NCI-H446 (cell line): ENCODE measurements at places on chromosomes 16 and 17.

GRCh38 chr17:19904412-19904811 lies 36.7 kb upstream of the ULK2 start:
- DNase-seq: no peak

DNA sequence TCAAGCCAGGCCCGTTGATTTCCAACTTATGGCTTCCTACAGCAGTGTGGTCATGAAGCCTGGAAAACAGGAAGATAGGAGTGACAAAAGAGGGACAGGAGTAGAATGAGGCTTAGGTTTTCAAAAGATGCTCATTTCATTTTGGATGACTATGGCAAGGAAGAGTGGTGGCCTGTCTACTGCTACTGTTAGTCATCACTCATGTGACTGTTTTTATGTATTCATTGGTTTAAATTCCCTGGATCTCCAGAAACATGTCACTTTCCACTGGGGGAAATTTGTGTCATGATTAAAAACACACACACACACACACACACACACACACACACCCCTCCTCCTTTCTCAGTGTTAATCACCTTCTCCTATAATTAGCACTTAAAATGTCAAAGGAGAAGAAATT lies 1.1 kb upstream of the CYLD start:
- no peak for DNase-seq

DNA sequence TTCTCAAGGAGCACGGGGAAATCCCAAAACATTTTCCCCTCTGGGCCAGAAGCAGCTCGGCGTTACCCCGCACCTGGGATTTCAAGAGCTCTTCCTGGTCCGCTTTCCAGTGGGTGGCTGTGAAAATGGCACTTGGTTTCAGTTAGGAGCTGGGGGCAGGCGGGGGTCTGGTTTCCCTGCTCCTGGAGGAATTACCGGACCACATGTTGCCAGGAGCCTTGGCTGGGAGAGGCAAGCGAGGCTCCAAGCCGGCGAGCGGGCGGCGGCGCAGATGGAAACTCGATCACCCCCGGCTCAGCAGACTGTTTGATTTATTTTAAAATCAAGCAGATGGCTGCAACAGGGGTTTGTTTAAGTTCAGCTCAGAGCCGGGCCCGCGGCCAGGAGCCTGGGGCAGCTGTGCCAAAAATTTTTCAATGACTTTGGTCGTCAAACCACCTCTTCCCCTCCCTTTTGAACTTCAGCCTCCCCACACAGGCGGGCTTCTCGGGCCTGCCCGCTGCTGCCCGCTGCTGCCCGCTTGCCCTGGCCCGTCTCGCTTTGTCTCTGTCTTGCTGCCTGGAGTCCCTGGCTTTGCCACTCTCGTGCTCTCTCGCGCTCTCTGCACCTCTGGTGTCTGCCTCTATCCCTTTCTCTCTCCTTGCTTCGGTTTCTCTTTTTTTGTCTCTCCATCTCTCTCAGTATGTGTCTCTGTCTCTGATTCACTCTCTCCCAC lies 108.0 kb upstream of the CIBAR2 start:
- DNase-seq: peak; percentile 93

- DNase-seq: peak; percentile 83
These were observed 50.5 kb downstream of the YPEL2 start for GRCh38 chr17:59381716-59382570.

GRCh38 chr16:81445966-81446906 lies 1.6 kb downstream of the CMIP start:
- no peak for DNase-seq

GRCh38 chr17:43758497-43759174 lies at the start of gene SOST:
TSS of gene SOST (minus strand) at chr17:43758791. CDS start at chr17:43758741, 50 bp downstream.
- DNase-seq: no peak

- DNase-seq: no peak
These were observed 6.4 kb downstream of the SIAH1 start for GRCh38 chr16:48378836-48379235.
